Activated CD4-positive, alpha-beta memory T cell treated with anti-CD3 and anti-CD28 coated beads, Interleukin-2, amount 10 ng/mL, durations not matched to agents 7 days and 5 days (primary cell): ENCODE measurements at places on chromosomes 3 and 15.

DNA sequence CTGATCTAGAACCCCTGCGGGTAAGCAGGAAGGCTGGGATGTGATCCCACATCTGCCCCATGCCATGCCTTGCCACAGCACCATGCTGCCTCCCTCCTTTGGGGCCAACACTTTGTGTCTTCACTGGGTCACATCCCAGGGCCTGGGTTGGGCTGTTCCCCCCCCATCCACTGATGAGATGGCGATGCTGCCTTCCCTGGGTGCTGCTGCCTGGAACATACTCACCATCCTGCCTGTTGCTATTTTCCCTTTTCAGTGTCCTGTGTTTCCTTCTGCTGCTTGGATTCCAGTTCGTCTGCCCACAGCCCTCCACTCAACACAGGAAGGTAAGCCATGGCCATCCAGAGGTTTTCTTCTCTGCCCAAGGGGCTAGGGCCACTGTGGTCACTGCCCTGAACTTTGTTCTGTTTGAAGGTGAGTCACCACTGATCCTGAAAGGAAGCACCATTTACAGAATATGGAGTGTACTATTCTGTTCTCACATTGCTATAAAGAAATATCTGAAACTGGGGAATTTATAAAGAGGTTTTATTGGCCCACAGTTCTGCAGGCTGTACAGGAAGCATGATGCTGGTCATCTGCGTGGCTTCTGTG lies 39.4 kb downstream of the THSD4 start:
- DNase-seq, result no peak

GRCh38 chr3:47899495-47900108 lies 96.7 kb downstream of the DHX30 start:
- DNase-seq, result no peak

- no peak for DNase-seq
These were observed 178.9 kb downstream of the KCNMB2 start for GRCh38 chr3:178714925-178715832.

DNA sequence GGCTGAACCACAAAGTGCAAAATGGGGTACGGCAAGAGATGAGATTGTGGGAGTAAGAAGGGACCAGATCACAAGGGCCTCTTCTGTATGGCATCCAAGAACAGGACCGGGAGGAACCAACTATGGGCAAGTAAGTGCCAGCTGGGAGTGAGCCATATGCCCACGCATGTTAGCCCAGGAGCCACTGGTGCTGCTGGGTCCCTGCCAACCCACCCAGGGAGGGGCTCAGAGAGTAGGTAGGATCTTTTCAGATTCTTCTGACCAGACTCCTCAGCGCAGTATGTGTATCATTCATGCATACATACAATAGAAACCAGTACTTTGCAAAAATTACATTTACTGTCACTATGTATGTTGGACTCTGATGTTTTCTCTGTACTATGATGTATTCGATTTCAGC lies 54.0 kb downstream of the RAB11A start:
- DNase-seq, result no peak

DNA sequence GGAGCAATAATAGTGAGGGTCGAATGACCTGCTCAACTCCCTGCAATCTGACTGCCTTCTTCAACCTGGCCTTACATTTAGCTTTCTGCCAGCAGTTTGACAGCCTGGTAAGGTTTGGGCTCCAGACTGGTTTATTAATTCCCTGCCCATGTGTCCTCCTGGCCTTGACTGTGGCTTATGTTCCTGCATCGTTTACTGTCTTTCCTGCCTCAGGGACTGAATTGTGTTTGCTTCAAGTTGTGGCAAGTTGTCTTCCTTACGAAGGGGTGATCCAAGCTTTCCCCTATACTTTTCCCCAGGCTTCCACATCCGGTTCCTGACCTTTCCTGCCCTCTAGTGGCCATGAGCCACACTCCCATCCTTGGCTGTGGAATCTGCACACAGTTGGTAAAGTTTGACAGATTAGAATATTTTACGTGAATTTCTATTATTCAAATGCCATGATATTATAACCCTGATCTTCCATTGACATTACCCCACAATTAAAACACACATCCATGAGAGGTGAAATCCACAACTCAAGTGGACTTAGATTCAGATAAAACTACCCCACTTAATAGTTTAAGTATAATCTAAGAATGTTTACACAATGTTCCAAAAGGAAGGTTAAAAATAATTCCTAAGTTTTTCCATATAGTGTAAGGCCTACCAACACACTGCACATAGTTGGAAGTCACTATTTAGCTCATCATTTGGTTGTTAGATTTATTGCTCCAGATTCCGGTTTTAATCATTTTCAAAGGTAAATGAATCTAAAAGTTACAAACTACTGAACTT lies 95.7 kb downstream of the NEDD4 start:
- no peak for DNase-seq

DNA sequence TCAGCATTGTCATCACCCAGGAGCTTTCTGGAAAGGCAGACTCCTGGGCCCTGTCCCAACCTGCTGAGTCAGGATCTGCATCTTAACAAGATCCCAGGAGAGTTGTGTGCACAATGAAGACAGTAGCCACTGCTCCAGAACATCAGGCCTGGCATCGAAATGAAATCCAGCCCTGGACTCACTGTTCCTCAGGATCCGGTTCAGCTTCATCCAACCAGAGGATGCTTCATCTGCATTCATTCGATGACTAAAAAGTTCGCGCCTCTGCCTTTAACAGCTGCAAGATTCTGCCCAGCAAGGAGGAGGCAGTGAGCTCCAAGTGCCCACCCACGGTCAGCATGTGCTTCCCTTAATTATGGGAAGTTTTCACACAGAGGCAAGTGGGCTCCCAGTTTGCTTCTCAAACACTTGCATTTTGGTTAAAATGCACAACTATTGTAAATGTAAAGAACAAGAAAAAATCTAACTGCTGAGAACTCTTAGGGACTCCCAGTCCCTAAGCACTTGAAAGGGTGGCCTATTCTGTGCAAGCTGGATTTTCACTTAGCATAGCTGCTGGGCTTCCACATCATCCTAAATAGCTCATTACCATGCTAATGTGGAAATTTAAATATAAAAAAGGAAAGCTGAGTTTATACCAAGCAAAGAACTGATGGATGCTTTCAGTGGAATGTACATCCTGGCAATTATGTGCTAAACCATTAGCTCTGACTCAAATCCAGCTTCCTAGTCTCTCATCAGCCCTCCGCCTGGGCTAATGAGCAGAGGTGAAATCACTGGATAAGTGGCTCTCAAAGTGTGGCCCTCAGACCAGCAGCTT lies 25.5 kb upstream of the ESYT3 start:
- DNase-seq, result no peak

DNA sequence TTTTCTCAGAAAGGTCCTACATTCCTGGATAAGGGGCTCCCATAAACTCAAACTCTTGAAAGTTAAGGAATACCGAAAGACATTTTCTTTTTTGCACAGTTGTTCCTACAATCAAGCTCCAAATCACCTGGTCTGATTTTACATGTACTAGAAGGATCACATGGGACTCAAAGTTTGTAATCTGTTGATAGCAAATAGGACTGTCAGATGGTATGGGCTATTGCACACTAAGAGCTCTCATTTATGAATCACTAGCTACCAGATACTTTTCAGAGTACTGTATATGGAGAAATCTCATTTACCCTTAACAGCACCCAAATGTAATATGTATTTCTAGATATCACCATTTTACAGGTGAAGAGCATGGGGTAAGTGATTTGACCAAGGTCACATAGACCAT lies 49.5 kb upstream of the CMSS1 start:
- DNase-seq, result no peak

DNA sequence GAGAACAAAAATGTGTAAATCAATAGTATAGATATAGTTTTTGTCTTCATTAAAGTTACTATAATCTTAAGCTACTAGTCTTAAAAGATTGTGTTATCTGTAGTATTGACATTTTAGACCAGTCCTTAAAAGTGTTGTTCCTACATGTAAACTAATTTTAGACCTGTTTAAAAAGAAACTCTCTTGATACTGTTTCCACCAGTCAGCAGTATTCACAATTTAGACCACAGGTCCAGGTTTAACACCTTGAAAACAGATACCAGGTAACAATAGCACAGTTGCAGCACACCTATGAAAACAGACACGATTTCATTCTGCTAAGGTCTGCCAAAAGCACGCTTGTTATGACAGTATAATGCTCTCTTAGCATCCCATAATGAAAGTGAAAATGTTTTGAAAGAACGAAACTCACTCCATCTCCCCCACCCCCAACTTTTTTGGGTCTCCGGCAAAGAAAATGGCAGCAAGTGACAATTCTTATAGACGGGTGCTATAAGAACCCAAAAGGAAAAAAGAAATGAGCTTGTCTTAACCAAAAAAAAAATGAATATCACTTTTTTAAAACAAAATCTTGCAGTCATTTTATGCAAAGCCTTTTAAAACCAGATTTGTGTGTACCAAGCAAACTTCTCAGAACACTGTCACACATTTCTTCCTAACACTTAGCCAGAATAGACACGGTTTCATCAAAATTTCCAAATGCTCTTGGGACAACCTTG lies 1.6 kb downstream of the EIF4E3 start:
- DNase-seq, result peak; percentile 72

DNA sequence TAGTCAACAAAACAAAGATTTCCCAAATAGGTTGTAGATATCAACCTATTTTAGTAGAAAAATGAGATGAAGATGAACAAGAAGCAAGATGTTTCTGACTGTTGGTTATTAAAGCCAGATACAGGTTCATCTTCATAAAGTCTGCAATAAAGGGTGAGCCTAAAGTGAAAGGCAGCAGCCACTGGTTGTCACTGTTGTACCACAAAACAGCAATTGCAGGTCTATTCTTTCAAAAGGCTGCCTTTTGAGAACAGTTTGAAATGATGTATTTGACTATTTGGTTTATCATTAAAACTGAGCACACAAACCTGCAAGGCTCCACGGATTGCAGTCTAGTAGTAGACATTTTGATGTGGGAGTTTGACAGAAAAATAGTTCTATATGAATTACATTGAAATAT lies 543.4 kb downstream of the GBE1 start:
- no peak for DNase-seq

GRCh38 chr3:176376531-176376930 lies 820.8 kb downstream of the TBL1XR1 start:
- no peak for DNase-seq

DNA sequence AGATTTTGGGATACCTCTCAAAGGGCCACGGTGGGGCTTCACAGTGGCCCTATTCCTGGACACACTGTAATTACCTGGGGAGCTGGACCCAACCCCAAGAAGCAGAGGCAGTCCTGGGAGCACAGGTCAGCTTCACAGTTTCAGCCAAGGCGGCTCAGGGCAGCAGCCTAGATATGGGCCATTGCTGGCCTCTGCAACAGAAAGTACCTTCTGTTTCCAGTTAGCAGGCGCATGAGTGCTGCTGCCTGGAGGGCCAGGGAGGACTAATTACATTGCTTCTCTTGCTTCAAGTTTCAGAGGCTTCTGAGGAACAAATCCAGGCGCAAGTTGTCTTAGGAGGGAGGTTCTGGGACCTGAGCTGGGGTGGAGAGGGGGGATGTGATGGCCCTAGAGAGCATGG lies 13.5 kb upstream of the DUSP7 start:
- DNase-seq, result no peak

GRCh38 chr3:150483226-150483625 lies 63.1 kb downstream of the SERP1 start:
- DNase-seq, result no peak

DNA sequence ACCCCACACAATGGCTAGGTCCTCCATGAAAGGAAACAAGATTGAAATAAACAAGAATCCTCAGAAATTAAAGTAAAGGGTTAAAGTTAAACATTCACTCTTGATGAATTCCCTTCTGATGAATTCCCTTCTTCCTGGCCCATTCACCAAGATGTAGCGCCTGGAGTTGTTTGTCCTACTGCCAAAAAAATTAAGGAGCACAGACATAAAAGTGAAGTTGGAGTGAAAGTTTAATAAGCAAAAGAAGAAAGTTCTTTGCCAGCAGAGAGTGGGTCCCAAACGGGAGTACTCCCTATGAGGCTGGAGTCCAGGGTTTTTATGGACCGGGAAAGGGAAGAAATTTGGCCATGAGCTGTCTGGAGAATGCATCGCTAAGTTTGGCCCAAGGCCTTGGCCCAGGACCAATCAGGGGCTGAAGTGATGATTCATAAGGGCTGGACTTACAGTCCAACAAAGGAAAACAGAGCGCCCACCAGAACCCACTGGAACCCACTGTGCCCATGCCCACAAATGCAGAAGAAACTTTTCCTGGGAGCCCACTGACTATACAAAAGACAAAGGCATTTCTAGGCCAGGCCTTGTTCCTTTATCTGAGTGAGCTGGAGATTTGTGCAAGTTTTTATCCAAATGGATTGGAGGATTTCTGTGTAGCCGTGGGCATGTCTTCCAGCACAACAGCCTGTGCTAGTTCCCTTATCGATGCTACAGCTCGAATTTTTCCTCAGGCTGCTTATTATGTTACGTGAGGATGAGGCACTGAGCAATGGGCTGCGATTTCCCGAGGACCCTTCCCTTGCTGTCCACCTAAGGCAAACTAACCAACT lies 1561.6 kb downstream of the OTOL1 start:
- no peak for DNase-seq

DNA sequence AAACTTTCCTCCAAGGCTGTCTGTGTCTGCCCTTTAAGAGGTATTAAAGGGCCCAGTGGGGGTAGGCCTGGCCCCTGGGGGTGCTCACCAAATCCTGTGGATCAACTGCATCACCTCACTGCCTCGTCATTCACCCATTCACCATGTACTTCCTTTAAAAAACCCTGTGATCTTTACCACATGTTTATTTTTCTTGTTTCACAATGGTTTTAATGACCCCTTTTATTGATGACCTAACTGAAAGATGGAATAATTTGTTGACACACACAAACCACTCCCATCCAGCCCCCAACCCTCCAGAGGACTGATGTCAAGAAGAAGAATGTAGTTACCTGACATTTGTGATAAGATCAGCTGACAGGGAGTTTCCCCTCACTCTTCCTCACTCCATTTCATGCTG lies 40.8 kb downstream of the KCNAB1 start:
- DNase-seq, result no peak

DNA sequence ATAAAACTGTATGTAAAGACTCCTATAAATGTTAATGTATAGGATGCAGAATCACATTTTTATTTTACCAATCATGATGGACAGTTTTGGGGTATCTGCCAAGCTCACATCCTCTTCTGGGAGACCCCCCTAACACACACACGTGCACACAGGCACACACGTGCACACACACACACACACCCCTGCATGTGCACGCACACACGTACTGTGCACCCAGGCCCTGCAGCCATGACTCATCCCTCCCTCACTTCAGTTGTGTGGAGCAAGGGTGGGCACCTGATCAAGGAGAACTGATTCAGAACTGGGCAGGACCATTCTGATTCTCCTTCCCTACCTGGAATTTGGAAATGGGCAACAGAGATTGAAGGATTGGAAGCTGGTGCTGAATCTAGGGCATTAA lies 16.0 kb upstream of the MINDY4B start:
- DNase-seq, result no peak

- DNase-seq, result no peak
These were observed 59.6 kb downstream of the ESYT3 start for GRCh38 chr3:138493804-138494606.

- DNase-seq, result peak; percentile 25
These were observed 27.7 kb downstream of the TRAK1 start for GRCh38 chr3:42118762-42119361.

GRCh38 chr3:32140943-32141342 lies 34.5 kb downstream of the GPD1L start:
- no peak for DNase-seq
